NCI-H1417 (cell line): ENCODE measurements at places on chromosomes 16 and 17.

- peak; percentile 76 for DNase-seq
Measured at GRCh38 chr16:67415872-67416793, at the start of gene ZDHHC1. Gene ZDHHC1 (minus strand): TSS chr16:67416477. CDS start chr16:67407775, 8,702 bp downstream.

DNA sequence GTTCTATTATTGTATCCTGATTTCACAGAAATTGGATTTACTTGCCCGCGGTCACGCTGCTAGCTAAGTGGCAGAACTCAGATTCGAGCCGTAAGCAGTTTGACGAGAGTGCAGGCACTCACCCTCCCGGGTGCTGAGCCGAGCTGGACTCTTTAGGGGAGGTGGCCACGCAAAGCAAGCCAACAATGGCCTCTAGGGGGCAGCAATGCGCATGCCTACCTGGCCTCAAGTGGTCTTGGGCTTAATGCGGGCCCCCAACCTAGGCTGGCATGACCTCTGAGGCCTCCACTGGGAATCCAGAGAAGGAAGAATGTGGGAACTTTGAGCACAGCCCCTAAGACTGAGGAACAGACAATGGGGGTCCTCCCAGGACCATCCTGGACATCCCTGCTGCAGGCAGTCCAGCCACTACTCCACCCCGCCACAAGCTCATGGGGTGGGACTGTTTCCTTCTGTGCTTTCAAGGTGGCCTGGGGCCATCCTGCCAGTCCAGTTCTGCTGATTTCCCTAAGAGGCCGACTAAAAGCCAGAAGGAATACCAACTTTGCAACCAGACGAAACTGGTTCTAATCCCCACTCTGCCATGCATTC lies 276.5 kb downstream of the XYLT1 start:
- no peak for DNase-seq

GRCh38 chr17:4893721-4894560 lies 5.4 kb upstream of the C17orf107 start:
- no peak for DNase-seq

DNA sequence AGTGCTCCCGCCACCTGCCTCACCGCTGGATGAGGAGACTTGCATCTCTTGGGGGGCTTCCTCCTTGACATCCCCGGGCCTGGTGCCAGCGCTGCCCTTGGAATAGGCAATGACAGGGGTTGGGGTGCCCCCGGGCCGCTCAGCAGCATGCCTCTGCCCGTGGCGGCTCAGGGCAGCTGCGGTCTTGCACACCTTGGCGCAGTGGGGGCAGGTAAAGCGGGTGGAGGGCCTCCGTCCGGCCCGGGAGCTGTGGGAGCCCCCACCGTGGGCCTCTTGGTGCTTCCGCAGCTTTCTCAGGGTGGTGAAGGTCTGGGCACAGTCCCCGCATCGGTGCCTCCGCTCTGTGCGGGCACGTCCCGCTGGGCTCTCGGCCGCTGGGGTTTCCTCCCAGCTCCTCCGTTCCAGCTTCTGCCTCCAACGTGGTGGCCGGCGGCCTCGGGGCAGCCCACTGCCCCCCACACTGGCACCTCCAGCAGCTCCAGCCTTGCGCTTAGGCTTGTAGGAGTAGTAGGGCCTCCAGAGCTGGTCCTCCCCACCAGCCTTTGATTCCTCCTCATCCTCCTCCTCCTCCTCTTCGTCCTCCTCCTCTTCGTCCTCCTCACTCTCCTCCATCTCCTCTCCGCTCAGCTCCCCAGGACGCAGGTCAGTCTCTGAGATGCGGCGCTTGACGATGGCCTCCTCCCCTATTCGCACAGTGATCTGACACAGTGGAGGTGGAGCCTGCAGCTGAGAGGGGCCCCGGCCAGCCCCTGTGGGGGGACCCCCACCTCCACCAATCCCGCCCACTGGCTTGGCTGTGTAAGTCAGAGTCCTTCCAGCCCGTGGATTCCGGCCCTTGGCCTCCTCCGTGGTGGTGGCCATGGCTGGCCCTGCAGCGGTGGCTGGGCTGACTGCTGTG lies 16.7 kb downstream of the ZBTB4 start:
- DNase-seq: no peak

- DNase-seq: no peak
Measured at GRCh38 chr16:86374603-86375130, 135.7 kb upstream of the FOXF1 start.

- no peak for DNase-seq
Measured at GRCh38 chr17:28404007-28404406, 2.0 kb downstream of the SLC46A1 start.

DNA sequence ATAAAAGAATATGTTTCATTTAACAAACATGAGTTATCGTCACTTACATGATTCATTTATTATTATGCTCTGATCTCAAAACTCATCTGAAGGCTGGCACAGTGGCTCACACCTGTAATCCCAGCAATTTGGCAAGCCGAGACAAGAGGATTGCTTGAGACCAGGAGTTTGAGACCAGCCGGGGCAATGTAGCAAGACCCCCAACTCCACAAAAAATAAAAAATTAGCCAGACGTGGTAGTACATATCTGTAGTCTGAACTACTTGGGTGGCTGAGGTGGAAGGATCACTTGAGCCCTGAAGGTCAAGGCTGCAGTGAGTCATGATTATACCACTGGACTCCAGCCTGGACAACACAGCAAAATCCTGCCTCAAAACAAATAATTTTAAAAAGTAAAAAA lies 16.0 kb downstream of the APPBP2 start:
- DNase-seq: no peak
